Fibroblast of skin of left quadriceps (primary cell): ENCODE measurements at places on chromosomes 5 and 9.

DNA sequence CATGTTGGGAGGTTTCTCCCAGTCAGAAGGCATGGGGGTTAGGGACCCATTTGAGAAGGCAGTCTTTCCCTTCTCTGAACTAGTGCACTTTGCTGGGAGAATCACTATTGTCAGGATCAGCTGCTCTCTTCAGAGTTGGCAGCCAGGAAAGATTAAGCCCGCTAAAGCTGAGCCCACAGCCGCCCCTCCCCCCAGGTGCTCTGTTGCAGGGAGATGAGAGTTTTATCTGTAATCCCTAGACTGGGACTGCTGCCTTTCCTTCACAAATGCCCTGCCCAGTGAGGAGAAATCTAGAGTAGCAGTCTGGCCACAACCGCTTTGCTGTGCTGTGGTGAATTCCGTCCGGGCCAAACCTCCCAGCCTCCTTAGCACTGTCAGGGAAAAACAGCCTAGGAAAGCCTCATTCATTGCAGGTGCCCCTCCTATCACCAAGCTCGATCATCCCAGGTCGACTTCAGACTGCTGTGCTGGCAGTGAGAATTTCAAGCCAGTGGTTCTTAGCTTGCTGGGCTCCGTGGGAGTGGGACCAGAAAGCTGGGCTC is 69.8 kb downstream of the CNTLN start:
- DNase-seq, result no peak

DNA sequence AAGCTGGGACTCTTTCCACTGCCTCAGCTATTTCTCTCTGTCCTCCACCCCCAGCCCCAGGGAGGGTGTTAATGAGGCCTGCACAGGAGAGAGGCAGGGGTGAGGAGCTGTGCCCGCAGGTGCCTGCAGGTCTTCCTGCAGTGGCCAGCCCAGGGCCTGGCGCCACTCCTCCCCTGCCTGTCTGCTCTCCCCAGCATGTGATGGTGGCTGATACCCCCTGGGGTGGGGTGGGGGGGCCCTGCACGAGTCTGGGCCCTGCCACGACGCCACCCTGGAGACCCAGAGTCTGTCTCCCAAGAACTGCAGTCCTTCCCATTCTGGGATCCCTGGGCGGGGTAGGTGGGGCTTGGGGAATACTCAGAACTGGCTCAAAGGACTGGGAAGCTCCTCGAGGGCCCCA is 166.4 kb upstream of the SMIM23 start:
- no peak for DNase-seq

DNA sequence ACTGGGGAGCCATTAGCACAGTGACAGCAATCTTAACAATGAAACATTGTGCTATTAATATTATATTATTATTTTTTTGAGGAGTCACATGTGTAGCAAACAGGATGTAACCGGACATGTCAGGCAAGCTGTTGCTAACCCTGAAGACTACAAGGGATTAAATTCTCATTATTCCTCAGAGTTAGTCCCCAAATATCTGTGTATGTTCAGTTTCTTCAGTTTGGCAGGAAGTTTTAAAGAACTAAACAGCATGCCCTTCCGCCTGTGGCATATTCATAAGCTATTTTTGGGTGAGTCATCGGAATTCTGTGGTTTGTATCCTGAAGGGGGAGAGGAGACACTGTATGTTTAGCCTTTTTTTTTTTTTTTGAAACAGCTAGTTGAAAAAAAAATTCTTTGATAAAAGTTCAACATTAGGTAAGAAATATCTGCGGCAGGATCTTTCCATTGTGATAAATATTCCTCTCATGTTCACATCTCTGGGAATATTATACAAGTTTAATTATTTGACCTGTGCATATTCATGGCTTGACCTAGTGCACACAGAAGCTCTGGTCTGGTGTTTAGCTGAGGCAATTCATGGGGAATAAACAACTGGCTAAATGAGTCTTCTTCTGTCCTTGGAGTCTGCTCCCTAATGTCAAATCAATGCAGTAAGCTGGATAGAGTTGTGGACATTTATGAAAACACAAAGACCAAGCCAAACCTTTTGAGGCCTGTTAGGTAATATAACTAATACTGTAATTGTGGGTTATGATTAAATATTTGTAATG is 202.7 kb upstream of the CDKN2B start:
- peak; percentile 94 for DNase-seq

DNA sequence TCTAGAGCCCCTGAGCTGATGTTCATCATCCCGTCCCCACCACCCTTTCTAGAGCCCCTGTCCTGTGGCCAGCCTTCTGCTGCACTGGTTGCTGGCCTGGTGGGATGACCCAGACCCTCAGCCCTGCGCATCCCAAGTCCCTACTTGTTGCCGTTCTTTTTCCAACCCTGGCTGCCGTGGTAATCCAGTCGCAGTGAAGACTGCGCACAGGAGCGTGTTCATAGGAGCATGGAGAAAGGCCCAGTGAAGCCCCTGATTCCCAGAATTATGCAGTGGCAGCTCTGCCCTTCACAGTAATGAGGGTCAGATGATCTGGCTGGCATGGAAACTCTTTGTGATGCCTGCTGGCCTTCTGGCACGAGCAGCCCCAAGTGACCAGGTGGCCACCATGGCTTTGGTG is 183.3 kb downstream of the CACNA1B start:
- no peak for DNase-seq

DNA sequence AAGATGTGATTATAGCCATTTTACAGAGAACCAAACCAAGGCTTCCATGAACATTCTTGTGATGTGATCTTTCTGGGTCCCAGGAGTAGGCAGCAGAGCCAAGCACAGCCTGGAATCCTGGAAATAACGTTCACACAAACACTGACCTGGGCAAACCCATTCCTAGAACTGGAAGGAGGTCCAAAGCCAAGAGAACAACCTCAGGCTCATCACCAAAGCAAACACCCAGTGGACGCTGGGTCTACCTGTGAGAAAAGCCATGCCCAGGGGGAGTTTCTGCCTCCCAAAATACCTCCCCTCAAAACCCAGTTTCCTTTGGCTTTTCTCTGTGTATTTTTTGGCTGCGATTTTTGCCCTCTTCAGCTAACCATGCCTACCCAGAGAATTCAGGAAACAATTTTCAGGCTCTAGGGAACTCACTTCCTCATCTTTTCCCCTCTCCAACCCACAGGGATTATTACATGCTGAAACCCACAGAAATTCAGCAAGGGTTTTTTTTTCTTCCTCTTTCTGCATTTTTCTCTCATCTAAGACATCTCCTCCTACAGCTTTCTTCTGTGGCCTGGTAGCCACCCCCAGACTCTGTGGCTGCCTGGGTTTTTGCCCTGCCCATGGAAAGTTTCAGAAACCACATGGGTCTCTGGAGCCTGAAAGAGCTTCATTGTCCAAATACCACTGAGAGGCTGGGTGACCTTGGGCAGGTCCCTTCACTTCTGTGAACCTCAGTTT is 75.0 kb downstream of the TNC start:
- no peak for DNase-seq

DNA sequence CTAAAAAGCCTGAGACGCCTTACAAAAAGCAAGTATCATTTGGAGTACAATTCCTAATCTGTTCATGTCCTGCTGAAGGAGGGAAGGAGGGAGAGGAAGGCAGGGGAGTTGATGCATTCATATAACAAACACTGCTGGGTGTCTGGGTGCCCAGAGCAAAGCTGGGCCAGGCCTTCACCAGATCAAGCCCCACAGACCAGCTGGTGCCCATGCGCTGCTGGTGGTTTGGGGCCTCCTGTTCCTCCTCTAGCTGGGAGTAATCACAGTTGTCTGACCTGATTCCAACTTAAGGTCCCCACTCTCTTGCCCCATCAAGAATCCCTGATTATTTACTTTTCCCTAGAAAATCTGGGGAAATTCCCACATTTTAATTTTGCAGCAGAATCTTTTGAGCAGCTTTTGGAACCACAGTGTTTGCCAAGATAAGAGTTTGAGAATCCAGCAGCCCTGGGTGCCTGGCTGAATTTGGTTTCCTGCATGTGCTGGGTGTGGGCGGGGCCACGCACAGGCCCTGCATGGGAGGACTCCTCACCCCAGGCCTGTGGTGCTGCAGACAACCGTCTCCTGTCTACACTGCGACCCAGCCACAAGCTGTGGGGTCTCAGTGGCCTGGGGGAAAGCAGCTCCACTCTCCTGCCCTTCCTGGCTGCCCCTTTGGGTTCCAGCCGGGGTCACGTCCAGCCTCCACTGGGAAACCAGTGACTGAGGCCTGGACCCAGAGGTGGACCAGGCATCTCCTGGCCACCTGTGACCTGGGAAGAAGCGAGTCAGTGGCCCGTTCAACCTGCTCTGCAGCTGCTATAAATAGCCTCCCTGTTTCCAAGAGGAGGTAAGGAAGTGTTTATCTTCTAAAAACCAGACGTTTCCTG is 47.5 kb downstream of the NEURL1B start:
- no peak for DNase-seq

- DNase-seq, result no peak
These were observed 142.1 kb upstream of the ADAMTSL1 start for GRCh38 chr9:18331808-18332209.

DNA sequence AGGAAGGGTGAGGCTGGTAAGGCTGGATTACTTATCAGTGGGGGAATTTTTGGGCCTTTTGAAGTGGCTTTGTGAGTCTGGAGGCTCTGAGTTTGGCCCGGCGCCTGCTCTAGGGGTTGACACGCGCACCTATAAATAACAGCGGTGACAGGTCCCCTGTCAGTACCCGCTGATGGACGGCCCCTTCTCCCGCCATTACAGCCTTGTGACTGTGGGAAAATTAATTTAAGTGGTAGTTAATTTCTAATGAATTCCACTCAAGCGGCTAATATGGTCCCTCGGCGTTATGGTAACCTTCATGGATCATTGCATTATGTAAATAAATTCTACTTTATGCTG is 16.5 kb downstream of the MRPL36 start:
- no peak for DNase-seq

DNA sequence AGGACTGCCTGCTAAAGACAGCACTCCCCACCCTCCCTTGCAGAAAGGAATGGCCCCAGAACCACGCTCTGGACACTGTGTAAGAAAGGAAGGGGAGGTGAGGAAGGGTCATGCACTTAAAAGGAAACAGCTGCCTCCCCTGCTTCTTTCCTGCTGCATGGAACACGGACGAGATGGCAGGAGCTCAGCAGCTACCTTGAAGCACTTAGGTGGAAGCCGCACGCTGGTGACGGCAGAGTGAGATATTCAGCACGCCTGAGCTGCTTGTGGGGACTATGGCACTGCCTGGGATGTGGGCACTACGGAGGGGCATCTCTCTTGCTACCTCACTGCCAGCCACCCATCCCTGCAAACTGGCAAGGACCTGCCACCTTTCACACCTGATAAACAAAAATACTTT is 101.5 kb downstream of the VAV2 start:
- DNase-seq, result no peak

DNA sequence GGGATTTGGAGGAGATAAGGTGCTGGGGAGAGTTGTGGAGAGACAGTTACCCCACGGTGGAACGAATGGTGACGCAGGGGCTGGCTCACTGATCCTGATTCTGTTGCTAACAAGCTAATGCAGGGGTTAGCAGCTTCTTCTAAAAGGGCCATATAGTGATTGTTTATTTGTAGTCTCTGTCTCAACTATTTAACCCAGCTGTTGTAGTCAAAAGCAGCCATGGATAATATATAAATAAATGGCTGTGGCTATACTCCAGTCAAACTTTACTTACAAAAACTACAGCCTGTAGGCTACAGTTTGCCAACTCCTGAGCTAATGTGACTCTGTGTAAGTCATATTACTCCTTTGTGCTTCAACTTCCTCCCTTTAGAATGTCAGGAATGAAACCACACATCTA is 21.8 kb downstream of the STOM start:
- DNase-seq, result no peak

GRCh38 chr5:15995341-15996052 is 184.1 kb downstream of the MARCHF11 start:
- DNase-seq, result peak; percentile 27

DNA sequence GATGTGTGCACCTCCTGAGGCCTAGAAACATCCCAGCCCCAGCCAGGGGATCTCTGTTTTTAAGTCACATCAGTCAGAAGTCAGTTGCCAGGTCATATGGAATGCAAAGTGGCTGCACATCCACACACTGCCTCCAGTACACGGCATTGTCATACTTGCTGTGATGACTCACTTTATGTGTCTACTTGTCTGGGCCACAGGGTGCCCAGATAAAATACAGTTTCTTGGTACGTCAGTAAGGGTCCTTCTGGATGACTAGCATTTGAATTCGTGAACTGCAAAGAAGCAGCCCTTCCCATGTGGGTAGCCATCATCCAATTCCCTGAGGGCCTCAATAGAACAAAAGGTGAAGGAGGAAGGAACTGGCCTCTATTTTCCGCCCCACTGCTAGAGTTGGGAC is 27.7 kb downstream of the AUH start:
- no peak for DNase-seq

DNA sequence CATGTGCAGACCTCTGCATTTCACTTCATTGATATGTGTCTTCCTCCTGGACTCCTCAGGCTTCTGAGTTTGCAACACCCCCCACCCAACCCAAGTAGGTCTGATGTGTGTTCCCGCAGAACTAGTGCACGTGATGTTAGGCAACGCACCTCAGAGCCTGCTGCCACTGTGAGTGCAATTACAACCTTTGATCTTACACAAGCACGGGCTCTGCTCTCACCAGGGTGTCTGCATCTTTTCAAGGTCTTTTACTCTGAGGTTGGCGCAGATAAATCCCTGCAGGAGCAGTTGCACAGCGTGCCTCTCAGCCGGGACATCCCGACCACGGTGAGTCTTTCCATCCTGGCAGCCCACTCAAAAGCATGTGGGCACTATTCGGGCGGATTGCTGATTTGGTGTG is 80.1 kb downstream of the EGFLAM start:
- DNase-seq, result no peak

GRCh38 chr5:126763371-126763770 is 13.6 kb upstream of the LMNB1 start:
- no peak for DNase-seq

- peak; percentile 74 for DNase-seq
These were observed 218.8 kb downstream of the PRR16 start for GRCh38 chr5:120682851-120683250.

GRCh38 chr5:52269401-52269800 is 518.3 kb upstream of the ITGA1 start:
- no peak for DNase-seq

DNA sequence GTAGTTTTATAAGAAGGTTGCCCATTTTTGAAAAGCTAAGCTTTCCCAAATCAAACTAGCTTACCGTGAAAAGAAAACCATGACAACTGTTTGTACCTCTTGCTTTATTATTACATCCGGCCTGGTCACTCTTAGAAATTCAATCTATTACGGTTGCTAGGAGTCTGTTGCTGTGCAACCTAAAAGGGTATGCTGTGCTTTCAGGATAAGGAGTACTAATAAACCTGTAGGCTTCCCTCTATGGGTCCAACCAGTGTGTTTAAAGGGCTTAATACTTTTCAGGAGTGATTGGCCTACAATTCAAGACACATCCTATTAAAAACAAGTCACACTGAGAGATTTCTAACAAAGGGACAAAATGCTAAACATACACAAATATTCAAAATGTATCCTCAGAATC is 27.1 kb downstream of the RFX3 start:
- DNase-seq, result no peak

- DNase-seq, result no peak
These were observed 149.7 kb downstream of the FGF18 start for GRCh38 chr5:171569065-171569712.

- no peak for DNase-seq
These were observed 271.7 kb upstream of the TLE4 start for GRCh38 chr9:79300068-79300467.
